ENCODE measurements at places on chromosomes 16 and 17.
A peak's percentile ranks its signal among the peaks of the same experiment; 100 is the strongest.

DNA sequence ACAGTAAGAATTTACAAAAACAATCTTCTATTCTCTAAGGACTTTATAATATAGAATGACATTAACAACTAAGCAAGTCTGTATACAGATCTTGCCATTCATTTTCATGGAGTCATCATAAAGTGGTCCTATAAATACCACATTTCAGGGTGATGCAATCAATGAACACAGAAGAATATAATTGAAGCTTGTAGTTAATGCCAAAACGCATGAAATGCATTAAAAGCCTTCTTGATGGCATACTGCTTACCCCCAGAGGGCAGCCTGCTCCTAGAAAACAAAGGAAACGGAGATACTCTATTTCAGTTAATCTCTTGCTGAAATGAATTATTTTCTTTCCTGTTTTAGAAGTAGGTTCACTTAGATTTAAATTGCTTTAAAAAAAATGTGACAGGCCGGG, 45.2 kb upstream of the STAC2 start:
- DNase-seq = peak; percentile 29

GRCh38 chr17:77163001-77163400, 22.2 kb downstream of the SEC14L1 start:
- DNase-seq = no peak

GRCh38 chr17:59027750-59028149, 78.9 kb downstream of the TRIM37 start:
- no peak for DNase-seq

- no peak for DNase-seq
These were observed 10.4 kb downstream of the TP53I13 start for GRCh38 chr17:29578626-29579485.

DNA sequence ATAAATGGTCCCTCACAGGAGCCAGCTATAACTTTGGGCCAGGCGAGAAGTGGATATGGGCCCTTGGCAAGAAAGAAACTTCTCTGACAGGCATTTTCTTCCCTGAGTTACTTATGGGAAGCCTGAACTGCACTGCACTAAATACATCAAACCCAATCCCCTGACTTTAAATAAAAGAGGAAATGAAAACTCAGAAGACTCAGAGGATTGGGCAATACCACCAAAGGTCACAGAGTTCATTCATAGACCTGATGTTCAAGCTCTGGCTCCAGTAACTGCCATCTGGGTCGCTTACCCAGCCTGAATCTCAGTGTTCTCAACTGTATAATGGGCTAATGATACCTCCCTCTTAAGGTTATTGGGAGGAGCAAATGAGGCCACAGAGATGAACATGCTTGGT, 815 bp downstream of the KRT35 start:
- DNase-seq = no peak

GRCh38 chr16:87974178-87974577, 22.9 kb downstream of the BANP start:
- DNase-seq = no peak

- no peak for DNase-seq
These were observed 18.7 kb downstream of the HLF start for GRCh38 chr17:55283256-55283965.

- no peak for DNase-seq
These were observed 926 bp upstream of the SHCBP1 start for GRCh38 chr16:46621934-46622676.

DNA sequence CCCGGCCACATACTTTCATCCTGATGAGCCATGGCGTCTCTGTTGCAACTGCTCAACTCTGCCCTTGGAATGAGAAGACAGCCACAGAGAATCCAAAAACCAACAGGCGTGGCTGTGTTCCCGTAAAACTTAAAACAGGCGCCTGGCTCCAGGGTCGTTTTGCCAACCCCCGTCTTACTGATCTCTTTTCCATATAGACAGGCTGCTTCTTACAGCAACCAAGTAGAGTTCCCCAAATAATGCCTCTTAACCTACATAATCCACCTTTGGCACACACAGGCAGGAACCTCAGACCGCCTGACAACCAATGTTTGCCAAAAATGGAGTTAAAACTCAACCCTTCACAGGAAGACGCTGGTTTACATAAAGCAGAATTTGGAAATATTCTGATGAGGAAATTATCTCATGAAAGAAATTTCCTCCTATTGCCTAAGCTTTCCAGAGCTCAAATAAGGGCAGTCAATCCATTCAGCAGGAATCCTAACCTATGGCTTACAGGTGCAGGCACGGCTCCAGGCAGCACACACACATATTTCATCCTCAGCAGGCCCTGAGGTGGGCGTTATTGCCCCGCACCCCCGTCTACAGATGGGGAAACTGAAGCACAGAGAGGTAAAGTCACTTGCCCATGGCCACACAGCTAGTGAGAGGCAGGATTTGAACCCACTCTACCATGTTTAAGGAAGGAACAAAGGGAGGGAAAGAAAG, 35.8 kb downstream of the LITAF start:
- no peak for DNase-seq

GRCh38 chr17:16495980-16496819, 4.2 kb upstream of the LRRC75A start:
- no peak for DNase-seq

DNA sequence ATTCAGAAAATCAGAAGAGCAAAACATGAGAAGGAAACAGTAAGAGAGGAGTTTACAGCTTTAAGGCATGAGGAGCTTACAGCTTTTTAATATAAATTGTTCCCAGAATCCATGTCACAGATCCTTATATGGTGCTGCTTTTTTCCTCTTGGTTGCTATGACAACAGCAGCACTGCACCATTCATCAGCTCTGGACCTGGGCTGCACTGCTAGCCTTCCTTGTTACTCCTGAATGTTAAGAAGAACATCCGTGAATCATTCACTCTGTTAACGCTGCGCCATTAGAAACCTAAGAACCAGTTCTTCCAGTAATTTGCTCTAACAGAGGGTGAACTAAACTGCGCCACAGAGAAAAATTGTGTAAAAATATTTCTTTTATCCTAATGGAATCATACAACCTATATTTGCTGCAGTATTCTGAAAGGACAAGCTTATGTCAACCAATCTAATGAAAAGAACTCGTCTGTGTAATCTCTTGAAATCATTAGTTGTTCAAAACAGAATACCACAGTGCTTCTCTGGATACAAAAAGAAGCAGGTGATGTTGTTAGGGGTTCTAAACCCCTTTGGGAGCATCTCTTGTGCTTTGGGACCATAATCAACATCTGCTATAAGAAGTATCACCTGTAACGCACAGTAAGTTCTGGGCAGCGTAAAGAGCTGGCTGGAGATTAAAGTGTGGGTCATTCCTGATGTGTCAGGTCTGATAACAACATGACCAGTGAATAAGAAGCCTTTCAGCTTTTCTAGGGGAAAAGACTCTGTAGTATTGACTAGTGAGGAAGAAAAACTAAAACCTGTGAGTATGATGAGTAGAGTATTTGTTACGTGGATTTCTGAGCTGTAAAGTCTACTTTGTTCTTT, 151.2 kb downstream of the TANC2 start:
- peak; percentile 53 for DNase-seq

DNA sequence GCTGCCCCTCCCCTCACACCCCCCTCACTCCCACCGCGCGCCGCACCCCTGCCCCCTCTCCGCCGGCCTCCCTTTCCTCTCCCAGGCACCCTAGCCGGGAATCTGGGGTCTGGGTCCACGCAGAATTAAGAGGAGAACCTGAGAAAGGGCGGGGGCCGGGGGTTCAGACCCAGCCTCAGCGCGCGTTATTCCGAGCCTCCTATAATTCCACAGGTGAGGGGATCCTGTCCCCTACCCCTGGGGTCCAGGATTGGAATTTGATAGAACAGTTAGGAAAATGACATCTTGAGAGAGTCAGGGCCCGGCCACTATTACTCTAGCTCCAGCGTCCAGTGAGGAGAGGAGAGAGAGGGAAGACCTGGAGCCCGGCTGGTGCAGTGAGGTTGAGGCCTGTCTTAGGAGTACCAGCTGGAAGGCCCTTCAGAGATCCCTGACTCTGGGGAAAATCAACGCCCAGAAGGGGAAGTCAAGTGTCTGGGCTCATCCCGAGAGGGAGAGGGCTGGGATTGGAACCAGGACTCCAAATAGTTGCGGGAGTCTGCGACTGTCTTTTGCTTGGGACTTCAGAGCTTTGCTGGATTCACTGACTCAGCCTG, 17.3 kb downstream of the GRB7 start:
- DNase-seq = peak; percentile 32

DNA sequence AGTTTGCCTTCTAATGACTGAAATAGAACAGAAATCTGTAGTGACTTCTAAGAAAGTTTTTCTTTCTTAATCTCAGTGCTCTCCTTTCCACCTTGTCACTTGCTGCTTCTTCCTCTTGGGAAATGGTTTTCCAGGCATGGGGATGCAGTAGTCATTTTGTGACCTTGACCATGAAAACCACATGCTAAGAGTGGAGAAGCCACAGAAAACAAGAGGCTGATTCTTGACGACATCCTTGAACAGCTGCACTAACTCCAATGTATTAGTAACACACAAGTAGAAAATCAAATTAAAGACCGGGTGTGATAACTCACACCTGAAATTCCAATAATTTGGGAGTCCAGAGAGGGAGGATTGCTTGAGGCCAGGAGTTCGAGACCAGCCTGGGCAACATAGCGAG, 15.5 kb upstream of the USP31 start:
- DNase-seq = no peak

DNA sequence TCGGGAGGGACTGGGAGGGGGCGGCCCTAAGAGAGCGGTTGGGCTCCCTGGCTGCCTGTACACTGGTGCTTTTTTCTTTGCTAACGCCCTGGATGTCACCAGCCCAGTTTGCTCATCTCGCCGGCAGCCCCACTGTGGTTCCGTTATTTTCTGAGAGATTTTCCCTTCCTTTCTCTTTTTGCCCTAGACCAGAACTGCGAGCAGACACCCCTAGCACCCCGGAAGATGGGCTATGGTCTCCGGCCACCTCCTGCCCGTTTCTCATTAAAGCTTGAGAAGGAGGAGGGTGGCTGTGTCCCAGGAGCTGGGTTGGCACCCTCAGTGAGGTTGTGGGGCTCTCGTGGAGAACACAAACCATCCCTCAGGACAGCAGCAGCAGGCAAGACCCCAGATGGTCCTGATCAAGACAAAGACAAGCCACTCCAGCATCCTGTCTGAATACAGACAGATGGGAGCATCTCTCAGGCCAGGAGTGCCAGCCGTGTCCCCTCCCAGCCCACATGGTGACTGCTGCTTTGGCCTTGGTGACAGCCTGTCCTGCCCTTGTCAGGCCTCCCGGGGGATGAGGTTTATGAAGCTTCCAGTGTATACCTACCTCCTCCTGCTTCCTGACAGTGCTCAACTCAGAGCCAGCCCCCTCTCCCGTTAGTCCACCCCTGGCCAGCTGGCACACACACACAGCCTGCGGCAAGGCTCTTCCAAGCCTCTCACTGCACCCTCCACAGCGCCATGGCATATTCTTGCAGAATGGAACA, 77.2 kb downstream of the KCNJ12 start:
- no peak for DNase-seq

DNA sequence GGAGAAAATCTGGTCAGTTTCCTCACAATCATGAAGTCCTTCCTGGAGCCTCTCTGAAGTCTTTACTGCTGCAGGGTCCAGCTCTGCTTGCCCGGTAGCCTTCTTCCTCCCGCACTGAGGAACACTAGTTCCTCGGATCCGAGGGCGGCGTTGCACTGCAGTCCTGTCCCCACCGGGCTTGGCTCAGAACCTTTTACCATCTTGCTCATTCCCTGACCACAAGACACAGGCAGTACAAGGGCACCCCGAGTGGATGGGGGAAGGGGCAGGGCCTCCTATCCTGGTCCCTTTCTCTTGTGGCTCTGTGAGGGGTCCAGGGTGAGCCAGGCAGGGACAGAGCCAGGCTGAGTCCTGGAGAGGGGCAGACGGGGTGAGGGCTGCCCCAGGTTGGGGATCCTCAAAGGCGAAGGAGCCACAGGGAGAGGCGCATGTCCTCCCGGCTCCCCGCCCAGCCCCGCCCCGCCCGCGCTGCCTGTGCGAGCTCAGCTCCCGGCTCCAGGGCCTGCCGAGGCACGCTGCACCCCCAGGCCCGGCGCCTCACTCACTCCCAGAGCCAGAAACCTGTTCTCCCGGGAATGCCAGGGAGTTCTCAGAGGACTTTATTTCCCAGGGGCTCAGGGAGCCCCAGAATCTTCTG, 1.5 kb downstream of the FOXN1 start:
- no peak for DNase-seq

- DNase-seq = no peak
These were observed 366.3 kb upstream of the XYLT1 start for GRCh38 chr16:17836868-17837602.

DNA sequence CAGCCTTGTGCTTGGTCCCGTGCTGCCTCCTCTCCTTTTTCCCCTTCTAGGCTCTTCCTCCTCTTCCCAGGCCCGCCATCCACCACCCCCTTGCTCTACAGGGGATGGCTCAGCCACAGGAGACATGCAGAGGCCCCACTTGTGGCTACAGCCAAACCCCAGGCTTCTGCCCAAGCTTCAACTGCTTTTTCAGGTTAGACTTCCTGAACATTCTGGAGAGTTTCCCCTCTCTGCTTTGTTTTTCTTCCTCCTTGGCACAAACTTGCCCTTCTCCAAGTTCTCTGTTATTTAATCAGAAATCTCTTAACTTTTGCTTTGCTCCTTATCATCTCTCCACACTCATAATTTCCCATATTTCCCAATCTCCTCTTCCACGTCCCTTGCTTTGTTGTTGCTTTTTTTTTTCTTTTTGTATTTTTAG, 18.3 kb upstream of the HAS3 start:
- no peak for DNase-seq

GRCh38 chr17:57691939-57692338, 53.2 kb downstream of the CCDC182 start:
- DNase-seq = no peak

DNA sequence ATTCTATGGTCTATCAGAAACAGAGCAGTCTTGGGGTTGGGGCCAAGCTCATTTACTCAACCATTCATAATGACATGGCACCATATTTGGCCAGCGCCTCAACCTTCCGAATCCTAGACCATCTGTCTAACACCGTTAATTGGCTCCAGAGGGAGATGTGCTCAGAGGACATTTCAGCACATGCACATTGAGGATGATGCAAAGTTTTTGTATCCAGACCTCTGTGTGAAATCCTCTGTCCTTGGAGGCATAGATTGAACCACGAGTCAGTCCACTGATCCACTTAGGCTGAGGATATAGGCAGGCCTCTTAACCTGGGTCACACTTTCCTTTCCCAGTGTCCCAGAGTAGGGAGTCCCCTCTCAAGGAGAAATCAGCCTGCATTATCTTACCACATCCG, 85.5 kb downstream of the SHISA6 start:
- DNase-seq = no peak

DNA sequence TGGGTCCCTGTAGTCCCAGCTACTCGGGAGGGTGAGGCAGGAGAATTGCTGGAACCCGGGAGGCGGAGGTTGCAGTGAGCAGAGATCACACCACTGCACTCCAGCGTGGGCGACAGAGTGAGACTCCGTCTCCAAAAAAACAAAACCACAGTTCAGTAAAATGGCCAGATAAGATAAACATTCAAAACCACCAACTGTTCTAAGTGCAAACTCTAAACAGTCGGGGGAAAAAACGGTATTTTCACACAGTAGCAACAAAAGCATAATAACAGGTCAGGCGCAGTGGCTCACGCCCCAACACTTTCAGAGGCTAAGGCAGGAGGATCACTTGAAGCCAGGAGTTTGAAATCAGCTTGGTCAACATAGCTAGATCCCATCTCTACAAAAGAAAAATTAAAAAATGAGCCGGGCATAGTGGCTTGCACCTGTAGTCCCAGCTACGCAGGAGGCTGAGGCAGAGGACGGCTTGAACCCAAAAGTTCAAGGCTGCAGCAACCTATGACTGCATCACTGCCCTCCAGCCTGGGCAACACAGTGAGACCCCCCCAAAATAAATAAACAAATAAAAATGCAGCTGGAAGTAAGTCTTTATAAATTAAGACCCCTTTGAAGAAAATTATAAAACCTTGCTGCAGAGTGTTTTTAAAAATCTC, 10.8 kb upstream of the HASPIN start:
- no peak for DNase-seq

GRCh38 chr17:12726131-12726530, 60.4 kb downstream of the MYOCD start:
- DNase-seq = no peak
